ENCODE measurements at places on chromosomes 2 and 18.

DNA sequence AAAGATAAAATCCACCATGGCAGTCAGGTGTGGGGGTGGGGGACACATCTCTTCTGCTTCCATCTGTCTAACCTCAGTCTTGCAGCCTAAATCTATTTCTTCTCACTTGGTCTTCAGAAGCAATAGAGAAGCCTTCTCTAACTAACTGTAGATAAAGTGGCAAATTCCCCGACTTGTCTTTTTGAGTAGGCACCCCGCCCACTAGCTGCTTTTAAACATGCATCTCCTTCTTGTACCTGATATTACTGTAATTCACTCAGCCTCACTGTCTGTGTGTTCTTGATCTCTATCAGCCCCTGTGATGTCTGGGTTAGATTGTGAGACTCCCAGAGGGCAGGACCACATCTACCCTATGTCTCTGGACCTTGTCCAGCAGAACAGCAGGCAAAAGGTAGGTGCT lies 6.8 kb downstream of the MARCHF4 start:
- no peak for DNase-seq

- no peak for DNase-seq
These were observed 738.2 kb downstream of the MBD2 start for GRCh38 chr18:53486296-53486695.

- DNase-seq: no peak
These were observed 10.8 kb downstream of the DAPL1 start for GRCh38 chr2:158805936-158806335.

DNA sequence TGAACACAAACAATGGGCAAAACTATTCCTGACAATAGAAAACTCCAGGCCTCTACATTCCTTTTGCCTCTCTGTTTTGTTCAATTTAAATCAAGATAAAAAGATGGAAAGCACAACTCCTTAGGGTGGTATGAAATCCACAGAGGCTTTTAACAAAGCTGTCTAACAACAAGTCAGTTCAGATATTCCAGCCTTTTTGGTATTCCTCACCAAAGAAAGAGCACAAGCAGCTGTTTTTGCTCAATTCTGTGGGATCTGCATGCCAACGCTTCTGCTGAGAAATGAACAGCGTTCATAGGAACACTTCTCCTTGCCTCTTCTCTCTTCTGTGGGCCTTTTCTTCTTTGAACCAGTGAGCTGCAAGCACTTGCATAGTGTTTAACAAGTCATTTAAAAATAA lies 411.6 kb upstream of the TCF4 start:
- peak; percentile 38 for DNase-seq

GRCh38 chr2:235234736-235235135 lies 259.1 kb upstream of the AGAP1 start:
- DNase-seq: no peak

DNA sequence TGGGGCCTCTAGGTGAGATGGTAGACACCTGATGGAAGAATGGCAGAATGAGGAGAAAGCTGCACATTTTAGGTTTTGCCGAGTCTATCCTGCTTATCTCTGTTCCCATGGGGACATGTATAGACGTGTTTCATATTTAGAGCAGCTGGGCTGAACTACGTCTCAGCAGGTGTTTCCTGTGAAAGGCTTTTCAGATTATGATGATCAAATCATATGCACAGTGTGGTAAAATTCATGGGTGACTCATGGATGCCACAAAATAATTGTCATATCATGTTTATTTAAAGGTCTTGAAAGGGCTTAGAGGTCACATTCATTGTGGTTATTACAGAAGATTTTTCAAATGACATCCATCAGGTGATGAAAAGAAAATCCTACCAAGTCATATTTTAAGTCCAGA lies 90.5 kb downstream of the ICOS start:
- DNase-seq: no peak

GRCh38 chr2:218419630-218420216 lies 800 bp downstream of the VIL1 start:
- no peak for DNase-seq

DNA sequence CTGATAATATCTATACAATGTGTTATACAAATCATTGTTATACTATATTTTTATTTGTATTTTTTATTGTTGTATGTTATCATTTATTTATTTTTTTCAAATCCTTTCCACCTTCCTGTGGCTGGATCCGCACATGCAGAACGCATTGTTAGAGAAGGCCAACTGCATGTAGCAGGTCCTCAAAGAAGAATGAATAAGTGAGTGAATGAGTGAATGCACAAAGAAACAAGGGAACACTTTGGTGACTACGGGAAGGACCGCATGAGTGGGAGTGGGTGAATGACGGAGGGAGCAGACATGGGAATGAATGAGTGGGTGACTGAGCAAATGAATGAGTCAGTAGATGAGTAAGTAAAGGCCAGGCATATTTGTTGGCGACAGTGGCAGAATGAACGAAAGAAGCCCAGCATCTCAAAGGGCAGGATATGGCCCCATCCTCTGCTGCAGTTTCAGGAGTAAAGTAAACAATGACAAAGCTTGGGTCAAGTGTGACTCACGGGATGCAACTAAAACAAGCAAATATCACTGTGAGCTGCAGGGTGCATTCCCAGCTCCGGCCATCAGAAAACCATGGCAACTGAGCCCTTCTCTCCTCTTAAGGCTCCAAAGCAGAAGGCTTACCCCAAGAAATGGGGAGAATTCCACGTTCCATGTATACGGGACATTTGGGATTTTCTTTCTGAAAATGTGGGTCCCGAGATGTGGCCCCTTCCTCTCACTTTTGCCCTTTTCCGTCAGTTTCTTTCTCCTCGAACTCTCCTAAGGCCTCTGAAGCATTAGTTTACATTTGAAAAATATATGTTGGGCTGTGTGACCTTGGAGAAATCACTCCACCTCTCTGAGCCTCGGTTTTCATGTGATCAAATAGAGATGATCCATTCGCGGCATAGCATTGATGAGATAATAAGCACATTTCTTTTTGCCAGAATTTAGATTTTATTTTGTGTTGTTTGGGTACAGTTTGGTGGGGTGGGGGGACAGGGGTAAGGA lies 24.5 kb downstream of the KCNF1 start:
- no peak for DNase-seq

- no peak for DNase-seq
These were observed 243.6 kb downstream of the HDAC4 start for GRCh38 chr2:239157269-239157668.

DNA sequence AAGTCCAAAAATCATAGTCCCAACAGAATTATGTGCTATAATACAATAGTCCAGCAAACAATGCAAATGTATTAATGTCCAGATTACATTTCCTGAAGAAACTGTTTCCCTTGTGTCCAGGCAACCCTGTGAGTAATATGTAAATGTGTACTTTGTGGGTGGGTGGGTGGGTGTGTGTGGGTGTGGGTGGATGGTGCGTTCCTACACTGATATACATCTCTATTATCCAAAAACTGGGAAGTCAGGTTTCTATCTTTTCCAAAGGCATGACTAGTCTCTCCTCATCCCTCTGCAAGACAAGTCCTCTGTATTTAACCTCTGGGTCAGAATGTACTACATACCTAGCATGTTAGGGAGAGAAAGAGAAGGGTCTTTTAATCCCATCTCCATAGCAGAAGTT lies 71.6 kb downstream of the LNPK start:
- DNase-seq: no peak

Data from retina (tissue), 1 donor.